Tibial nerve (tissue), 4 donors: ENCODE measurements at places on chromosomes 1 and 21. TPM values are rescaled to one million over a fixed set of nuclear protein-coding genes. Genes with fewer than 3 reads are reported as not detected.
A peak's percentile ranks its signal among the peaks of the same experiment; 100 is the strongest.

DNA sequence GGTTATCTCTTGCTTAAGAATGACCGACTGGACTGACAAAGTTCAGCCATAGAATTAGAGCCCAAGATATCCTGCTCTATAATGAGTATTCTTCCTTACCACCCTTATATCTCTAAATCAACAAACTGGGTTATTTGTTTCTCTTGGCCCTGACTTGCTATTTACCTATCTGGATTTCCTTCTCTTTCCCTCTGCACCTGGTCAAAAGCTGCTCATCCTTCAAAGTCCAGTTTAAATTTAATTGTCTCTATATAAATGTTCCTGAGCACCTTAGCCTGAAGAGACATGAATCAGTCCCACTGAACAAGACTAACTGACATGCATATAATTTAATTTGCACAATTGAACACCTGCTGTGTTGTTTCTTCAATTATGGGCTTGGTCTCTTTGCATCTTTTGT is 127.1 kb upstream of the KCNJ15 start:
- H3K4me3 ChIP-seq = no peak overlapping the region
- no peak for DNase-seq
- H3K27ac ChIP-seq = no peak overlapping the region
- no peaks in the 10 kb centered on the region for H3K27me3 ChIP-seq
- H3K36me3 ChIP-seq = no peaks in the 10 kb centered on the region

DNA sequence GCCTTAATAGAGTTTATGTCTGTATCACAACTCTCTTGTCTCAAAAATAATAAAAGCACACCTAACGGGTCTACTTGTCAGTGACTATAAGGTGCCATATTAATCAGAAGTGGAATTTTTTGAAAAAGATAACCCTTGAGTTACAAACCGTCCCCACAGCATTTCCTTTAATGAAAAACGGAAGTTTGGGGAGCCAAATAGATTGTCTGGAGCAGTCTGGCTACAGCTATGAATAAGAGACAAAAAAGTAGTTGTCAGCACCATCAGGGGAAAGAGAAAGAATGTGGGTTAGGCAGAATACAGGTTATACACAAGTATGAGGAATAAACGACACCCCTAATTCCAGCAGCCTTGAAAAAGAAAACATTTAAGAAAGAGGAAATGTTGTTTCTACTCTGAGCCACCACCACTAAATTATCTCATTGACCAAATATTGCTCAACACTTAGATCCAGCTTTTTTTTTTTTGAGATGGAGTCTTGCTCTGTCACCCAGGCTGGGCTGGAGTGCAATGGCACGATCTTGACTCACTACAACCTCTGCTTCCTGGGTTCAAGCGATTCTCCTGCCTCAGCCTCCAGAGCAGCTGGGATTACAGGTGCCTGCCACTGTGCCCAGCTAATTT is 29.4 kb upstream of the USP24 start:
- no peak overlapping the region for H3K27ac ChIP-seq
- H3K4me3 ChIP-seq = no peak overlapping the region
- DNase-seq = no peak

DNA sequence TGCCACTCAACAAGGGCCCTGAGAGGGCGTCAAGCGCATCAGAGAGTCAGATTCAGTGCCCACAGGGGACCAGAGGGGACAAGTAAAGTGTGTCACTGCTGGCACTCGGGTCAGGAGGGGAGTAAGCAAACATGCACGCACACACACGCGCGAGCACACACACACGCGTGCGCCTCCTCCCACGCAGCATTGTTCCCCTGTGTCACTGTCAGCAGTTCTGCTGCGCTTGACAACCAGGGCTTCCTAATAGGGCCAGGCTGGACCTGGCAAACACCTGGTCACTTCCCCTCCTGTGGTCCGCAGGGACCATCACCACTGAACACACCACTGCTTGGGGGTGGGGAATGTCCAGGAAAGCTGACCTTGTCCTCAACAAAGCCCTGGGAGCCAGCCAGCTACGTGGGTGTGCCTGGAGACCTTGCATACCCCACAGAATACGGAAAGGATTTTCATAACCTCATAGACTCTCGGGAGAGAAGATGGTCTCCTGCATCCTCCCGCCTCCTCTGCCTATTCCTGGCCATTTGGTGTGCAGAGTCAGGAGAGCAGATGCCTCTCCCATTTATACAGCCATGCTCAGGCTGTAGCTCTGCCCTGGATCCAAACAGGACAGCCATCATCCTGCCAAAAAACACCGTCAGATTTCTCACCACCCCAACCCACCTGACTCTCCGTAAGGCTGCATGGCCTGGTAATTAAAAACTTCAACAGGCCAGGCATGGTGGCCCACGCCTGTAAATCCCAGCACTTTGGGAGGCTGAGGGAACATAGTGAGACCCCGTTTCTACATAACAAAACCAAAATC is 73.2 kb downstream of the SSBP3 start:
- no peaks in the 10 kb centered on the region for H3K27me3 ChIP-seq
- peaks cover 74% of the 10 kb centered on the region for H3K4me1 ChIP-seq
- H3K27ac ChIP-seq = peak overlapping the region; percentile 26
- H3K36me3 ChIP-seq = no peaks in the 10 kb centered on the region
- no peak overlapping the region for H3K4me3 ChIP-seq

GRCh38 chr1:166354406-166354805 is 187.6 kb upstream of the FAM78B start:
- no peaks in the 10 kb centered on the region for H3K27me3 ChIP-seq
- DNase-seq = no peak
- no peaks in the 10 kb centered on the region for H3K4me1 ChIP-seq
- no peak overlapping the region for H3K27ac ChIP-seq

GRCh38 chr1:35097224-35097623 is 18.0 kb downstream of the ZMYM1 start:
- H3K27me3 ChIP-seq = no peaks in the 10 kb centered on the region
- peaks cover 16% of the 10 kb centered on the region for H3K36me3 ChIP-seq

DNA sequence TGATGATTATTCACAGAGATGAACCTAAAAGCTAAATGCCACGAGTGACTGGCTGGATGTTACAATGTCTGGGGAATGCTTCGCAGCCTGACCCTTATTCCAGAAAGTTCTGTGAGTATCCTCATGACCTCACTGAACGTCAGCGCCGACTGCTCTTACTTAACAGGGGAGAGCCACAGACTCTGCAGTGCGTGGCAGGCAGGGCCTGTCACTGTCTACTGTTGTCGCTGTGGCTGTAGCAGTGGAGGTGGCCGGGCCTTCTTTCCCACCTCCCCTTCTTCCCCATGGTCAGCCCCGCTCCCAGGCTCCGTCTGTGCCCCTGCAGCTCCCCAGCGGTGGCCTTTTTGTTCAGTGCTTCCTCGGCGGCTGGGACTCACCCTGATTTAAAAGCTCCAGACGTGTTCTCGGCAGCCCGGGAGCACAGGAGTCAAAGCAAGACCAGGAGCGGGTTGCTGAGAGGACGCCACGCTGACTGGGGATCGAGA is 52.2 kb upstream of the TARBP1 start:
- H3K36me3 ChIP-seq = no peaks in the 10 kb centered on the region
- H3K27ac ChIP-seq = peak overlapping the region; percentile 98
- no peak overlapping the region for H3K4me3 ChIP-seq
- H3K27me3 ChIP-seq = no peaks in the 10 kb centered on the region

GRCh38 chr21:45284456-45284741 is 3.3 kb downstream of the POFUT2 start:
- H3K36me3 ChIP-seq = peaks cover 67% of the 10 kb centered on the region
- H3K27me3 ChIP-seq = no peaks in the 10 kb centered on the region
- no peak overlapping the region for H3K4me3 ChIP-seq
- H3K4me1 ChIP-seq = peaks cover 16% of the 10 kb centered on the region

- no peaks in the 10 kb centered on the region for H3K27me3 ChIP-seq
- H3K4me3 ChIP-seq = no peak overlapping the region
- no peak overlapping the region for H3K27ac ChIP-seq
- DNase-seq = no peak
- H3K36me3 ChIP-seq = no peaks in the 10 kb centered on the region
These were observed 12.7 kb upstream of the FOXE3 start for GRCh38 chr1:47403321-47403910.

DNA sequence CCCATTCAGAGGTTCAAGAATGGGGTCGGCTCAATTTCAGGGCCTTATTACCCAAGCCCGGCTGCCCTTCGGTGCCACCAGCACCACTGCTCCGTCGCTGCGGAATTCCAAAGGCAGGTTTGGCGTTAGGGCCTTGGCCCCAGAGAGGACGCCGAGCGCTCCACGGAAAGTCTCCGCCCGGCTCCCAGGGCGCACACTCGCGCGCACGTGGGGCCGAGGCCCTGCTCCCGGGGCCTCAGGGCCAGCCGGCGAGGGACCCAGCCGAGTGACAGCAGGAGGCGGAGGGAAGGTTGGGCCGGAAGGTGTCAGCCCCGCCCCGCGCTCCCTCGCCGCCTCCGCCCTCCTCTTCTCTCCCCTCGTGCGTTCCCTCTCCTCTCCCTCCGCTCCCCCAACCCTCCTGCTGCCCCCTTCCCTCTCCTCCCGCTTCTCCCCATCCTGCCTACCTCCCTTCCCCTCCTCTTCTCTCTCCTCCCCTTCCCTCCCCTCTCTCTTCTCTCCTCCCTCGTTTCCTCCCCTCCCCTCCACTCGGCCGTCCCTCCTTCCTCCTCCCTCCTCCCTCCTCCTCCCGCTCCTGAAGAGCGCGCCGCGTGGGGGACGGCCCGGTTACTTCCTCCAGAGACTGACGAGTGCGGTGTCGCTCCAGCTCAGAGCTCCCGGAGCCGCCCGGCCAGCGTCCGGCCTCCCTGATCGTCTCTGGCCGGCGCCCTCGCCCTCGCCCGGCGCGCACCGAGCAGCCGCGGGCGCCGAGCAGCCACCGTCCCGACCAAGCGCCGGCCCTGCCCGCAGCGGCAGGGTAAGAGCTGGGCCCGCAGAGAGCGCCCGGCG is at the start of gene ETS2:
Gene ETS2, plus strand, starts transcription at position 602 of the 825 bp plus-strand sequence. CDS start 4,106 bp downstream, outside the sequence.
- peak within 1 kb of the TSS; percentile 91 for H3K27ac ChIP-seq
- peak within 1 kb of the TSS; percentile 79 for H3K4me3 ChIP-seq
- H3K36me3 ChIP-seq = no peaks in the 10 kb centered on the region

DNA sequence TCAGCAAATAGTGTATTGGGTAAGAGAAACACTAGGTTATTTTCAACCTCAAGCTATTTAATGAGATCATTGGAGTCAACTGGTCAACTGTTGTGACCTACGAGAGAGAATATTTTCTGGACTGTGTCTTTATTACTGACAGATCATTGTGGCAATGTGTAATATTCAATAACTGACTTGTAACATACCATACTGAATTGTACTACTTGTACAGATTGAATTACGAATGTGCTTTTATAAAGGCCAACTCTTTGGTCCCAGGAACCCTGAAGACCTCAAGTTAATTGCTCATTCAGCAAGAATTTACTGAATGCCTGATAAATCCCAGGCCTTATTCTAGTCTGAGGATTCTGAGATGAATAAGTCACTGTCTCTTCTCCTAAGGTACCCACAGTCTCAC is 56.1 kb upstream of the CAMK1G start:
- no peak overlapping the region for H3K27ac ChIP-seq
- H3K4me1 ChIP-seq = no peaks in the 10 kb centered on the region
- no peak overlapping the region for H3K4me3 ChIP-seq

- H3K36me3 ChIP-seq = no peaks in the 10 kb centered on the region
- no peak overlapping the region for H3K27ac ChIP-seq
- DNase-seq = no peak
- H3K4me1 ChIP-seq = peaks cover 26% of the 10 kb centered on the region
- no peaks in the 10 kb centered on the region for H3K27me3 ChIP-seq
These were observed 56.5 kb upstream of the BCAR3 start for GRCh38 chr1:93738075-93738622.

Gene IFNAR2
- total RNA-seq = 12.3 TPM

Gene ZBTB18
- 9.4 TPM for total RNA-seq

Gene GBP1
- 51.8 TPM for total RNA-seq

Gene DHX9
- 148 TPM for total RNA-seq
